ENCODE measurements at places on chromosomes 16 and 17.

DNA sequence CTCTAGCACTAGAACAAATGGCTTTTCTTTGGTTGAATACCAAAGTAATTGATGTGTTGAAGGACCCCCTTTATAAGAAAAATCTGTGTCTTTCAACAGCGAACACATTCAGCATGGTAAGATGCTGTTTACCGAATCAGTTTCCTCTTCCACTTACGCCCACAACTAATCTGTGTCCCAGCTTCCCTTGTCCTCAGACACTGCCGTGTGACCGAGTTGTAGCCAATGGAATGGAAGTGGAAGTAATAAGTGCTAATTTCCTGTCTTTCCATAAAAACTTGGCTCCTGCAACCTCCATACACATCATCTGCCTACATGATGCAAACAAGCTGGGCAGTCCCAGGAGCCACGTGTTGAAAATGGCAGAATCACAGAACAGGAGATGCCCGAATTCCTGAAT is 10.4 kb downstream of the CDIPT start:
- DNase-seq: no peak

- no peak for DNase-seq
These were observed 44.2 kb downstream of the HELZ start for GRCh38 chr17:67200727-67201301.

- DNase-seq: no peak
These were observed 19.6 kb downstream of the SNN start for GRCh38 chr16:11687601-11688519.

DNA sequence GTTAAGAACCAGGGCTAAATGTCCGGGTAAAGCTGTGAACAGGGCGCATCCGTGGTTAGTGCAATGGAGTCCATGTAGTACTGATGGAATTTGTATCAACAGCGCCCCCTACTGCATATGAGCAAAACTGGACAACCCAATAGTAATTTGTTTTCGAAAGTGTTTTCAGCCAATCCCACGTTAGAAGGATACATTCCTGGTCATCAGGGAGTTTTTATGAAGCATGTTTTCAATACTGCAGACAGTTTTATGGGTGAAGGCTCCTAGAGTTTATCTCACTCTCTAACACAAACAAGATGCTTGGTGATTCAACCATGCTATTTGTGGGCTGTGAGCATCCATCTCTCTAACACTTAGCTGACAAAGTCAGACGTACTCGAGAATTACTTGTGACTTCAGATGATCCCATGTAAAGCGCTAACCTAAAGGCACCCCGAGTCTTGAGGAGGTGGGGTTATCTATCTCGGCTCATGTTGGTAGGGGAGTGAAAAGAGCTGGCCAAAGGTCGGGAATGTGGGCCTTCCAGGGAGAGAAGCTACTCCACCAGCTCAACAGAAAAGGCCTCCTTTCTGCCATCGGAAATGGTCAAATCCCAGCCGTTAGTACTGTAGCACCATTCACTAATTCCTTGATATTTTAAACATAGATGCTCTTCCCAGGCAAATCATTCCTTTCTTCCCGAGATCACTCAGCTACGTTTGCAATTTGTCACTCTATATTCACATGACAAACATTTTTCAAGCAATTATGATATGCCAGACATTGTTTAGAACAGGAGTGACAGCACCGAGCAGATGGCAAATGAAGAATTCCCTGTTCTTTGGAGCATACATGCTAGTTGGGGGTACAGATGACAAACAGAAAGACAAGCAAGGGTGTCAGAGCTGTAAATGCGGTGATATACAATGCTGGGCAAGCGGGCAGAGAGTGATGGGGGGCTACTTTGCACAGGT is 46.9 kb upstream of the HNF1B start:
- no peak for DNase-seq

- no peak for DNase-seq
These were observed 19.8 kb downstream of the SPHK1 start for GRCh38 chr17:76404256-76404655.

GRCh38 chr16:64627288-64627687 is 494.6 kb downstream of the CDH11 start:
- no peak for DNase-seq

DNA sequence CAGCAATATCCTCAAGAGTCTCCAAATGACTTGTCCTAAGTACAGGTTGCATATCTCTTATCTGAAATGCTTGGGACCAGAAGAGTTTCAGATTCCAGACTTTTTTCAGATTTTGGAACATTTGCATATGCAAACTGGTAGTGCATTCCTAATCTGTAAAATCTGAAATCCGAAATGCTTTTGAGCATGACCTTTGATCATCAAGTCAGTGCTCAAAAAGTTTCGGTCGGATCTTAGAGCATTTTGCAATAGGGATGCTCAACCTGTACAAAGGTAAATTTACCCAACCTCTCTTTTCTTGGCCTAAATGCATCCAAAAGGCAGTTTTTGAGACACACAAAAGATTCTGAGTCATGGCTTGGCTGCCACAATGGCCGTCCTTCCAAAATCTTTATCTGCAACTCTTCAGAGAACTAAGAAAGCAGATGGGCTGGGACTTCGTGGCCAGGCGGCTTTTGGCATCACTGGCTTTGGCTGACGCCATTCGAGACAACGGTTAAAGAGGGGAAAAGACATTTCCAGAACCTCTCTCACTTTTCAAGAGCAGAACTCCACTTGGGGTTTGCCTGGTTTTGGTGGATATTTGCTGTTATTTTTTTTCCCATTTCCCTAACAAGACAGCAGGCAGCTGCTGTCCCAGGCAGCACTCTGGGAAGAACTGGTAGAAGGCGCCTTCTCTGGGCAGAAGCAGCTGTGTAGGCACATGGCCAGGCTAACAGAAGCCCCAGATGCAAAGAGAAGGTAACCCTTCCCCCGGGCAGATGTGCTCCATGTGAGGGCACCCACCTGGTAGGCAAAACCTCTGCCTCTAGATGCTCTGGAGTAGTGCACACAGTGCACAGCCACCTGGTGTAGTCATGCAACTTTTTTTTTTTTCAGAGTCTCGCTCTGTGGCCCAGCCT is 8.9 kb downstream of the CPPED1 start:
- DNase-seq: no peak

DNA sequence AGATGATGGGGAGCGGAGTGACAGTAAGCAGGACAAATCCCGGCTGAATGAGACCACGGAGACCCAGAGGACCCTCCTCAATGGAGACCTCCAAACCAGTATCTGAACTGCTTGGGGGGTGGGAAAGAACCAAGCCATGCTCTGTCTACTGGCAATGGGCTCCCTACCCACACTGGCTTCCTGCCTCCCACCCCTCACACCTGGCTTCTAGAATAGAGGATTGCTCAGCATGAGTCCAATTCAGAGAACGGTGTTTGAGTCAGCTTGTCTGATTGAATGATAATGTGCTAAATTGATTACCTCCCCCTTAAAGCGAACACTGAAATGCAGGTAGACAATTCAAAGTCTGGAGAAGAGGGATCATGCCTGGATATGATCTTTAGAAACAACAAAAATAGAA is 5.5 kb downstream of the SSTR2 start:
- no peak for DNase-seq

- no peak for DNase-seq
These were observed 2.2 kb downstream of the TMEM204 start for GRCh38 chr16:1535391-1536291.

DNA sequence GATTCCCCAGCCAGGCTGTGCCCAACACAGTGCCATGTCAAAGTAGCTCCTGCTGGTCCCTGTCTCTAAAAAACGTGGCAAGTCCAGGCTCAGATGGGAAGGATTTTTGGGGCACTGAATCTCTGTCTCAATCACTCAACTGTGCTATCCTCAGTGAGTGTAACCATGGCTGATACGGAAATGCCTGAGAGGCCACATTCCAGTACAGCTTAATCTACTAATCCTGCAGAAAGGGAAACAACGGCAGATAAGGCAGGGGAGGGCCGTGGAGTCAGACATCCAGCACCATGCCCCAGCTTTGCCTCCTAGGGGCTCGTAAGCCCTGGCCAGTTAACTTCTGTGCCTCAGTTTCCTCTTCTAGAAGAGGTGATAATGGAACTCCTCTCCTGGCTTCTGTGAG is 251.7 kb downstream of the CPPED1 start:
- no peak for DNase-seq

GRCh38 chr17:77957235-77957856 is 1.2 kb upstream of the TNRC6C start:
- no peak for DNase-seq

- DNase-seq: no peak
These were observed 74.6 kb upstream of the NUDT7 start for GRCh38 chr16:77647726-77648125.

- peak; percentile 10 for DNase-seq
These were observed 603 bp downstream of the RGS11 start for GRCh38 chr16:275041-275641.
